ENCODE measurements at places on chromosomes 7 and 10.

DNA sequence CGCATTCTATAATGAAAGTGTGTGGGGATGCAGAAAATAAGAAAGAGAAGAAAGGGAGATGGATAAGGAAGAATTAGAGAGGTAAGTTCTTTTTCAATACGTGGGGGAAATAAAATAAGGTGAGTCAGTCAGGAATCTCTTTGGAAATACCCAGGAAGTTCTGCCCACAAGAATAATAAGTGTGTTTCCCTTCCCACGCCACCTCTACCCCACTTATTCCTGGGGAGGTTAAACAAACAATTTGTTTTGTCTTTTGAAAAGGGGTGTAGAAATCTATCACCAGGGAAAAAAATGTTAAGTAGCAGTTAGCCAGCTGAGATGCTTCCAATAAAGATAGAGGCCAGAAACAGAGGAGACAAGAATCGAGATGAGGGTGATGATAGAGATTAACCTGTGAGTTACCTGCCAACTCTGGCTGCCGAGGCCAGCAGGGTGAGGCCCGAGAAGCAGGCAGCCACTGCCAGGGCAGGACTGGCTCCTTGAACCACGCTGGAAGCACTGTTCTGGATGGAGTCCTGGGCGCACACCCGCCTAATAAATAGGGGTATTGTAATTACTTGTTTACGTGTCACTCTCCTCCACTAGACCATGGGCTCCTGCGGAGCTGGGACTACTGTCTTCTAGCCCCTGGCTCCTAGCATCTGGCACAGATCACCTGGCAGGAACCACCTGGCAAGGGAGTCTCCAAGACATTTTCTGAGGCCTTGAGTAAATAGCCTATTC is 191.3 kb downstream of the FGFR2 start:
- DNase-seq, result no peak

DNA sequence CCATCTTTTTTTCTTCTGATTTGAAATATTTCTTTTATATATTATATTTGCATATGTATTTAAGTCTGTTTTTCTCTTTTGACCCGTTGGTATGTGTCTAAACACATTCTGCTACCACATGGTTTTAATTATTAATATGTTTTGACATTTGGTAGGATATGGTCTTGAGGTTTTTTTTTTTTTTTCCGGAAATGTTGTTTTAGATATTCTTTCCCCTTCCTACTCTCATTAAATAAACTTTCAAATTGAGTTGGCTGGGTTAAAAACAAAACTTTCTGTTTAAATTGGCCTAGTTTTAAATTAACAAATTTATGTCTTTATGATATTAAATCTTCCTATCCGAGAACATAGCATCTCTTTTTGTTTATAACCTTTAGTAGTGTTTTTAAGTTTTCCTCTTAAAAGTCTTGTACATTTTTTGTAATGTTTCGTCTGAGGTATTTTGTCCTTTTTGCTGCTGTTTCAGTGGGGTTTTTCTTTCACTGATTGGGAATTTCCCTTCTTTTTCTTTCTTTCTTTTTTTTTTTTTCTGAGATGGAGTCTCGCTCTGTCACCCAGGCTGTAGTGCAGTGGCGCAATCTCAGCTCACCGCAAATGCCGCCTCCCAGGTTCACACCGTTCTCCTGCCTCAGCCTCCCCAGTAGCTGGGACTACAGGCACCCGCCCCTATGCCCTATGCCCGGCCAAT is 25.4 kb downstream of the STAM start:
- DNase-seq, result no peak

GRCh38 chr10:122476333-122476695 is 15.0 kb downstream of the HTRA1 start:
- no peak for DNase-seq

- no peak for DNase-seq
Measured at GRCh38 chr7:130982160-130982638, 248.2 kb upstream of the KLF14 start.

DNA sequence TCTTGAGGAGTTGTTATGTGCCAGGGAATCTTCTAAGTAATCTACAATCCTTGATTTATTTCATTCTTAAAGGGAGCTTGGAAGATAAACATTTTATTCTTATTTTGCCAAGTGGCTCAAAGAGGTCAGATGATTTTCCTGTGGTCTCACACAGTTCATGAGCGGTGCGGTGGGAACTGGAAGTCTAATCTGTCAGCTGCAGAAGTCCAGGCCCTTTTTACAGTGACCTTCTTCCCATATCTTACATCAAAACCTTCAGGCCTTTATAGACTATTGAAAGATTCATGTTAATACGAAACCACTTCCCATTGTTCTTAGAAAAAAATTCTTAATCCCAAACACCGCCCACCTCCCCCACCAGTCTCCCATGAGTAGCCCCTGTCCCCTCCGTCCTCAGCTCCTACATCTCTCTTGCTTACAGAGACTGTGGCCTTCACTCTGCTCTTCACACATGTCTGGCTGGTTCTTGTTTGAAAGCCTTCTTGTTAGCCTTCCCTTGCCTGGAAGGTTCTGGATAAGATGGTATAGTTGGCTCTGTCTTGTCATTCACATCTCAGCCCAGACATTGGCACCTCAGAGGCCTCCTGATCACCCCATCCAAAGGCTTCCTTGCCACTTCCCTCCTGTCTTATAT is 61.5 kb downstream of the ITGA8 start:
- DNase-seq, result no peak

GRCh38 chr7:17581301-17581700 is 282.8 kb downstream of the AHR start:
- DNase-seq, result no peak

GRCh38 chr7:151838861-151839381 is 38.0 kb downstream of the PRKAG2 start:
- DNase-seq, result no peak
